ENCODE measurements at places on chromosomes 4 and X. TPM values are rescaled to one million over a fixed set of nuclear protein-coding genes. Genes with fewer than 3 reads are reported as not detected.

The PRKG2 gene
- 0.06 TPM for total RNA-seq

The ENPP6 gene
- 0.17 TPM for total RNA-seq

The GRPR gene
- 0.13 TPM for total RNA-seq

The DCX gene
- total RNA-seq, result not detected

The PTTG2 gene
- 0.32 TPM for total RNA-seq

The STK32B gene
- not detected for total RNA-seq

The ABLIM2 gene
- total RNA-seq, result 0.32 TPM

The RAB39B gene
- total RNA-seq, result 12.3 TPM

The NLGN3 gene
- 0.67 TPM for total RNA-seq

The WNK3 gene
- total RNA-seq, result 0.31 TPM

The MTNR1A gene
- total RNA-seq, result not detected

The AFM gene
- total RNA-seq, result not detected

The FMR1NB gene
- not detected for total RNA-seq

All from activated CD8-positive, alpha-beta memory T cell treated with anti-CD3 and anti-CD28 coated beads for 36 hours (primary cell).